ENCODE measurements at places on chromosomes 5 and 9.

DNA sequence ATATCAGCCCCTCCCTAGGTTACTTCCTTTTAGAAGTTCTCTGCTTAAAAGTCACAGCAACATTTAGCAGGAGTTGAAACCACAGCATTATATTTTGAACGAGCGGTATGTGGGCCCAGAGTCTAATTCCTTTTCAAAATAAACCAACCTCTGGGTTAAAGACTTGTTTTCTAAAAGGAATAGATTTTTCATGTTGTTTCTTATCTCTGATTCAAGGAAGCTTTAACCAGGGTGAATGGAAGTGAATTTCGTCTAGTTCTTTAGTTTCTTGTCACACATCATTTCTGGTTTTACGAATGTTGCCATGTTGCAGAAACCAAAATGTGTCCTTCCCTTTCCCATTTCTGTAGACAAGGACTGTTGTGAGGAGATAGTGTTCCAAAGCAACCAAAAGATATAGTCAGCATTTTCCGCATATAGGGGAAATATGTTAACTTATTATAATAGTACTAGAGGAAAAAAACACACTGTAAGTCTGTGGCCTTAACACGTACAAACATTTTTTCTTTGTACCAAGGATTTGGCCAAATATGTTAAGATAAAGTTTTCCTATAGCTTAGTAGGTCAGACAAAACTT, 142.4 kb downstream of the PCSK5 start:
- no peak for DNase-seq

GRCh38 chr5:158642879-158643278, 456.8 kb downstream of the EBF1 start:
- no peak for DNase-seq

- no peak for DNase-seq
These were observed 596 bp downstream of the ENTREP1 start for GRCh38 chr9:69325409-69326212.

DNA sequence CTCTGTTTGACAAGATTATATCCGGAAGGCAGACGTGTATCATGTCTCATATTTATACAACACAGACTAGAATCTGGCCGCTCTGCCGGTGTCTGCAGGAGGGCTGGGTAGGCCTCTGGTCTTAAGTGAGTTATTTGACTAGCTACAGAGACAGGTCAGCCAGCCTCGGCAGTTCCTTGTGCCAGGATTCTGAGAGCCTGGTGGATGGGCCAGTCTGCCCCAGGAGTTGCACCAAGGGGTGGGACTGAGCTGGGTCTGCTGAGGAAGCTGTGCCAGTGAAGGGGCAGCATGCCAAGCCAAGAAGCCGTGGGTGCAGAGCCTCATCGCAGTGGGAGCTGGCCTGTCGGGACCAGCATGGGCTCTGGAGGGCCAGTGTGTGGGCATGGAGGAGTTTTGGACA, 7.1 kb downstream of the SNX18 start:
- DNase-seq, result no peak

DNA sequence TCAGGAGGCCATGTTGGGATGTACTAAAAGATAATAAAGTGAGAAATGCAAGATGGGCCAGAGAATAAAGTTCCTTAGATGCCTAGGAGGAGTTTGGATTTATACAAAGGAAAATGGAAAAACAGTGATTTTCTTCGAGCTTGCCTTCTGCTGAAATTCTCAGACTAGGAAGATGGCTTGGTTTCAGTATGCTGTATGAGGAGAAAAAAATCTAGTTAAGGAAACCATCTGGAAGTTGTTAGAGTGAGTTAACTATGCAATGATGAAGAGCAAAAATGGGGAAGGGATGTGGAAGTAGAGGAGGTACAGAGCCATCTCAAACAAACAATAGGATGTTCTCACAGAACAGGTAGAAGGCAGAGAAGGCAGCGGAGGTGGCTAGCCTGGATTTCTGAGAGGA, 162.9 kb upstream of the FTMT start:
- no peak for DNase-seq

DNA sequence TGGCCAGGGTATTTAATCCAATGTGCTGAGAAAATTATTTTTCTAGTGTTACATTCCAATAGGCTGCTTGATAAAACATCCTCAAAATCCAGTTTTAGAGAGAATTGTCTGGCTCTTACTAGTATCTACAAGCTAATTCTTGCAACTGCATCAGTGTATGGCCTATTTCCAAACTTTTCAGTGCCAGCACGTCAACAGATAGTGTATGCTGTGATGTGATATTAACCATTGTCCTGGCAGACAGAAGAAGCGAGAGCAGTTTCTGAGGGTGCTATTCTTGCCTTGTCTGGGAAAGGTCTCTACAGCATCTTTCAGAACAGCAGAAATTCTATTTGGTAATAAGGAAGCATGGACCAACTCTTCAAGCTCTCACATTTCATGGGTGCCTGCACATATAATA, 174.2 kb upstream of the CDH12 start:
- no peak for DNase-seq

DNA sequence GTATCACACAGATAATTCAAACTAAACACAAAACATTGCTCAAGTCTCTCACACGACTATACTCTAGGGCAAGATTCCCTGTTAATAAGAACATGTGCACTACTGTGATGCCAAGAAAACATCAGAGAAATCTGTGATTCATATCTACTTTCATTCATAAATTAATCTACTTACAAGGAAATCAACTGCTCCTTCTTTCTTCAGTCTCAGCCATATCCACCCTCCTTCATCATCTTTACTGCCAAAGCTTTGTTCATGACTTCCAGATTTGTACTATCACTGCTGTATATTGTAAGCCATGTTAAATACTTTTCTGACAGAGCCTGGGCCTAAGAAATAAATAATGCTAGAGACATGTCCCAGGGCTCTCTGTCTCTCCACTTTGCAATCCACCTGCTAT, 35.1 kb downstream of the CTNNAL1 start:
- peak; percentile 31 for DNase-seq

GRCh38 chr5:170612256-170612678, 108.4 kb downstream of the KCNIP1 start:
- DNase-seq, result no peak

DNA sequence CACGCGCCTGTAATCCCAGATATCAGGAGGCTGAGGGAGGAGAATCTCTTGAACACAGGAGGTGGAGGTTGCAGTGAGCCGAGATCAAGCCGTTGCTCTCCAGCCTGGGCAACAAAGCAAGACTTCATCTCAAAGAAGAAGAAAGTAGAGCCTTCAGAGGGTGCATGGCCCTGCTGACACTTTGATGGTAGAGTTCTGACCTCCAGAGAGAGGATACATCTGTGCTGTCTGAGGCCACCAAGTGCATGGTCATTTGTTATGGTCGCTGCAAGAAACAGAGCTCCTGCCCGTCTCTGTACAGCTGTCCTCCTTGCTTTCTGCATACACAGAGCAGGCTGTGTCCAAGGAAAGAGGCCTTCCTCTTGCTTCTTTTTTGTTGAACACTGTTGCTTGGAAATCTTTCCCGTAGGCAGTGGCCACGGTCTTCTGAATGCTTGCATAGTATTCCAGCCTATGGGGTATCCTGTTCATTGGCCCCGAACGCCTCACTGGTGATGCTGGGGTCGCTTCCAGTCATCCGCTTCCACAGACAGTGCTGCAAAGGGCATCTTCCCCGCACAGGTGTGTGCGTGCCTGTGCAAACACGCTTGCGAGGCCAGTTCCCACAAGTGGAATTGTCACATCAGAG, 36.8 kb upstream of the UNC5A start:
- DNase-seq, result no peak

DNA sequence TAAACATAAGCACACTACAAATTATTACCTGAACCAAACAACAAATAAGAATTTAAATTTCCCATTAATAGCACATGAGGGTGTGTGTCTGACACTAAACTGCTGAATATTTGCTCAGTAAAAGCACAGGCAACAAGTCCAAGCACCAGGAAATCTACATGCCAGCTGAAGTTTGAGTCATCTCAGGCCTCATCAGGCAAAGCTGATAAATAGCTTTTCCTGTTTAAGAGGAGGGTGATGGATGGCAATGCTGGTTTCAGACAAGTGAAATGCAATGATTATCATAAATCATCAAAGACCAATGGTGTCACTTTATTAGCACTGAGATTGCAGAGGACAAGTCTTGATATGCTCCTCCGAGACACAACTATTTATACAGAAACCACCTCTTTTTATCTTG, 1668.0 kb upstream of the C9orf72 start:
- DNase-seq, result no peak

DNA sequence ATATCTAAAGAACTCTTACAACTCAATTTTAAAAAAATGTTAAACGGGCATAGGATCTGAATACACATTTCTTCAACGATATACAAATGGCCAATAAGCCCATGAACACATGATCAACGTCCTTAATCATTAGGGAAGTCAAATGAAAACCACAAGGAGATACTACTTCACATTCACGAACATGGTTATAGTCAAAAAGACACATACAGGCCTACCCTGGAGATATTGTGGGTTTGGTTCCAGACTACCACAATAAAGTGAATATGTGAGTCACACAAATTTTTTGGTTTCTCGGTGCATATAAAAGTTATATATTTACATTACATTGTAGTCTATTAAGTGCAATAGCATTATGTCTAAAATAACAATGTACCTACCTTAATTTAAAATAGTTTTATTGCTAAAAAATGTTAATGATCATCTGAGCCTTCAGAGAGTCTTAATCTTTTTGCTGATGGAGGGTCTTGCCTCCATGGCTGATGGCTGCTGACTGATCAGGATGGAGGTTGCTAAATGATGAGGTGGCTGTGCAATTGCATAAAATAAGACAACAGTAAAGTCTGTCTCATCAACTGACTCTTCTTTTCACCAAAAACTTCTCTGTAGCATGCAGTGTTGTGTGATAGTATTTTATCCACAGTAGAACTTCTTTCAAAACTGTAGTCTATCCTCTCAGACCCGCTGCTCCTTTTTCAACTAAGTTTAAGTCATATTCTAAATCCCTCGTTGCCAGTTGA, 15.1 kb downstream of the AK3 start:
- DNase-seq, result no peak

DNA sequence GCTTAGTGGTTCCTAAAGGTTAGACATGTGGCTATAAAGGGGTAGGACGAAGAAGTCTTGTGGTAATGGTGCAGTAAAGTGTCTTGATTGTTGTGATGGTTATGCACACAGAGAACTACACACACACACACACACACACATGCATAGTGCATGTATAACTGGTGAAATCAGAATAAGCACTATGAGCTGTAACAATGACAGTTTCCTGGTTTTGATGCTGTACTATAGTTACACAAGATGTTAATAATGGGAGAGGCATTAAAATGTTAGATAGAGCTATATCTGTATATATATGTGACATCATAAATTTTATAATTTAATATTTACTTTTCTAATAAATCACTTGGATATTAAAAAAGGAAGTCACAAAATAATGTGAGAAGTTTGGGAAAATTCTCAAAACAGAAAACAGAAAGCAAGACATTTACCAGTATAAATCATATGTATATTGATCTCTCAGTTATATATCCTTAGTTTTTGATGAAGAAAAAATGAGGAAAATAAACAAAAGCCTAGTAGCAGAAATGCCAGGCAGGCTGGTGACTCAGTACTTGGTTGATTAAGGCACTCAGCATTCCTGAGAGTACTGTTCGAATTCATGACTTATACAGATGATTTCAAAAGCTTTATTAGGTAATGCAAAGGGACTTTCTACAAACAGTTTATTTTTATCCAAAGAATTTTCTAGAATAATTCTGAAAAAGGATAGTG, 350.5 kb upstream of the DAB2 start:
- peak; percentile 91 for DNase-seq

DNA sequence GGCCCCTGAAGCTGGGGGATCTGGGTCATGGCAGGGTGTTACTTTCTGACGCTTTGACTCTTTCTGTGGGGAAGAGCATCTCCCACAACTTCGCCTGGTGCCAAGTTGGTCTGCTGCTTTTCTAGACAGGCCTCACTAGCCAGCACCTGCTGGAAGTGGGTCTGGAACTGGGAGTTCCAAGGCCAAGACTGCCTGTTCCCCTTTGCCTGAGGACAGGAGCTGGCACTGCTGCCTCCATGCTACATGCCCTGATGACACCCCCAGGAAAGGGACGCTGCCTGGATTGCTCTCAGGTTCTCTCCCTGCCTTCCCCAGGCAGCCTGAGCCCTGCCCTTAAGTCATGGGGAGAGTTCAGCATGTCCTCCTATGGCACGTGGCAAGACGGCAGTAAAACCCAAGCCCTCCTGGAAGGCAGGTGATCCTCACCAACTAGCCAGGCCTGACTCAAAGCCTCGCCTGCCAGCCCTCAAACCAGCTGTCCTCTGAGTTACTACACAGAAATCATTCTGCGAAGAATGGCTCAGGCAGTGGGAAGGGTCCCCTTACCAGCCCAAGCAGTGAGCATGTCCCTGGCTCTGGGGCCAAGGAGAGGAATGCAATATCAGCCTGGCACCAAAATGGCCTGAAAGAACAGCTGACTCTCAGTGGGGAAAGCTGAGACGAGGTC, 35.8 kb downstream of the SEC61B start:
- no peak for DNase-seq

DNA sequence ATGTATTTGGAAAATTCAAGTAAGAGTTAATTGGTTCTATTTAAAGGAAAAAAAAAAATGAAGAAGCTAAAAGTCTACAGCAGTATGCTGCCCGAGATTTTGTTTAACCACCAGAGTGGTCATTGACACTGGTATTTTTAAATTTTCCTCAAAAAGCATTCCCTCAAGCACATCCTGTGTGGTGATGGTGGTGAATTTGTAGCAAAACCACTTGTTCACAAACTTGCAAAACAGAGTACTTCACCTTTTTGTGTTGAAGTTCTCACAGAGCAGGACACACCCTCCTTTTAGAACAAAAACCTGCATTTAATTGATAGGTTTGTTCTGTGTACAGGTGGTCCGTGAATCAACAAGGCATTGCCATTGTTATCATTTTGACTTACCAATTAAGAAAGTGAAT, 374.2 kb downstream of the EFNA5 start:
- DNase-seq, result no peak

- DNase-seq, result no peak
These were observed 500.7 kb downstream of the PTPRD start for GRCh38 chr9:10112070-10112469.

- DNase-seq, result no peak
These were observed 23.2 kb upstream of the PRRC2B start for GRCh38 chr9:131370638-131371037.

- DNase-seq, result no peak
These were observed 592.4 kb downstream of the KIF4B start for GRCh38 chr5:155605920-155606319.

- peak; percentile 15 for DNase-seq
These were observed 31.7 kb downstream of the AP3S1 start for GRCh38 chr5:115873392-115873791.

- DNase-seq, result no peak
These were observed 69.3 kb downstream of the DAPK1 start for GRCh38 chr9:87567001-87567400.

GRCh38 chr5:152462021-152462721, 57.1 kb upstream of the NMUR2 start:
- peak; percentile 6 for DNase-seq

GRCh38 chr9:110768886-110769285, 100.3 kb downstream of the MUSK start:
- DNase-seq, result no peak

- DNase-seq, result no peak
These were observed 467.3 kb downstream of the ENC1 start for GRCh38 chr5:74173241-74173640.

- DNase-seq, result no peak
These were observed 423.2 kb downstream of the RAB3C start for GRCh38 chr5:59005934-59006701.

GRCh38 chr5:78483809-78484521, 123.5 kb downstream of the SCAMP1 start:
- peak; percentile 51 for DNase-seq

Data from AG10803 (cell line).